Stimulated activated naive B cell treated with anti-CD40 and anti-IgM and Interleukin-4, amounts not matched to agents 10 μg/mL and 1 μg/mL and 100 μg/mL, for 72 hours (primary cell): ENCODE measurements at places on chromosomes 6 and 20.

DNA sequence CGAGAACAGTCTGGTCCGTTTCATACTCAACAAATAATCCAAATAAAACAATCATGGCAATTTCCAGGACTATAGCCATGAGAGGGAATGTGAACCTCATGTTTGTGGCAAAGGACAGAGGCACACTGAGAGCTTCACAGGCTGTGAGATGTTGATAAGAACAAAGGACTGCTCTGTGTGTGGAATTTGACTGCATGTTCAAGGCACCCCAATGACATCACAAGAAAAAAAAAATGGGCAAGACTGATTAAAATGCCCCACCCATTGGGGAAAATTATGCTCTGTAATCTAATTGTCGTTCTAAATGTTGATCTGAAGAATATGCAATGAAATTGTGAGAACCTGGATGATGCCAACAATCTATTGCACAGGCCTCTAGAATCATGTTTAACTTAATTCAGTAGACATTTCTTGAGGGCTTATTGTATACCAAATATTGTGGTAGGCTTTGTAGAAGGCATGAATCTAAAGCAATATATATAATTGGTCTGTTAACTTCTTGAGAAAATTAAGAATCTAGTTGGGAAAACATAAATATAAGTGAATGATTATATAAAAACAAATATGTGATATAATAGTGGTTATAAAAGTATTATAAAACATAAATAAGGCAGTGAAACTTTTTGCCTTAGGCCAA is at the start of gene RHAG:
Gene RHAG, minus strand, starts transcription at position 127 of the 637 bp plus-strand sequence. Its CDS starts 27 bp downstream, at position 100.
- DNase-seq: no peak

DNA sequence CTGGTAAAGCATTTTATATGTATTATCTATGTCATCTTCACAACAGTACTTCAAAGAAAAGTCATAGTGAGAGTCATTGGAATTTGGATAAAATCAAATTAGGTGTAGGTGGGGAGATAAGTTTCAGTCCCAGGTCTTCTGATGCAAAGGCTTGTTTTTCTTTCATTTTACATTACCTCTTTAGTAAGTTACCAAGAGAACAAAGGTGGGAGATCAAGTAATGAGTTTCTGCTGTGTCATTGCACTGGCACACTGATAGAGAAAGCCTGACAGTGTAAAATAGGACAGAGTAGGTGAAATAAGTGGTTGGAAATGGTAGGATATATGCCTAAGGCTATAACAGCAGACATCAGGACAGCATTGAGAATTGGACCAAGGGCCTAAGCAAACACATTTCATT is 250.4 kb downstream of the NKAIN2 start:
- no peak for DNase-seq

DNA sequence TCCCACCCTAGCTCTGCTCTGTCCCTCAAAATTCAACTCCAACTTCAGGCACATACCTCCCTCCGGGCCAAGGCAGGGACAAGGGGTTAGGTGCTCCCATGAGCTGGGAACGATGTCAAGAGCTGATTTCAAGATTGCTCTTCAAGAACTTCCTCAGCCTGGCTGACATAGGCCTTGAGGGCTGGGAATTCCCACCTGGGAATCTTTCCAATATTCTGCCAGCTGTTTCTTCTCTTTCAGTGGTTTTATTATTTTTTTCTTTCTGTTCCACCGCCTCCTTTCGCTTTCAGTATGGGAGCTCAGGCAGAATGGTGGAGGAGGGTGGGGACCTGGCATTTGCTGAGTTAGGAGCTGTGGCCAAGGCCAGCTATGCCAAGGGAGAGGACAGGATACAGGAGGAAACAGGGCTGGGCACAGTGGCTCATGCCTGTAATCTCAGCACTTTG is 33.7 kb downstream of the SRSF3 start:
- DNase-seq: no peak

DNA sequence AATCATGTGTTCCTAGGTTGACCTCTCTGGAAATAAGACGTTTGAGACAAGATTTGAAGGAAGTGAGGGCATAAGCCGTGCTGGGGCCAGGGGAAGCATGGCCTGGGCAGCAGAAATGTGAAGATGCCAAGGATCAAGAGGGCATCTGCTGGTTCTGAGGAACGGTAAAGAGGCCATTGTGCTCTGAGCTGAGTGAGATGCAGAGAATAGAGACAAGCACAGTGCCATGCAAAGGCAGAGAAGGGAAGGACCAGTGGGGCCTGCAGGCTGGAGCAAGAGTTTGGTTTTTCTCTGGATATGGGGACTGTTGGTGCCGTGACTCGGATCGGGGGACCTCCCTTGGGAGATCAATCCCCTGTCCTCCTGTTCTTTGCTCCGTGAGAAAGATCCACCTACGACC is 50.8 kb downstream of the SMPDL3A start:
- DNase-seq: no peak

DNA sequence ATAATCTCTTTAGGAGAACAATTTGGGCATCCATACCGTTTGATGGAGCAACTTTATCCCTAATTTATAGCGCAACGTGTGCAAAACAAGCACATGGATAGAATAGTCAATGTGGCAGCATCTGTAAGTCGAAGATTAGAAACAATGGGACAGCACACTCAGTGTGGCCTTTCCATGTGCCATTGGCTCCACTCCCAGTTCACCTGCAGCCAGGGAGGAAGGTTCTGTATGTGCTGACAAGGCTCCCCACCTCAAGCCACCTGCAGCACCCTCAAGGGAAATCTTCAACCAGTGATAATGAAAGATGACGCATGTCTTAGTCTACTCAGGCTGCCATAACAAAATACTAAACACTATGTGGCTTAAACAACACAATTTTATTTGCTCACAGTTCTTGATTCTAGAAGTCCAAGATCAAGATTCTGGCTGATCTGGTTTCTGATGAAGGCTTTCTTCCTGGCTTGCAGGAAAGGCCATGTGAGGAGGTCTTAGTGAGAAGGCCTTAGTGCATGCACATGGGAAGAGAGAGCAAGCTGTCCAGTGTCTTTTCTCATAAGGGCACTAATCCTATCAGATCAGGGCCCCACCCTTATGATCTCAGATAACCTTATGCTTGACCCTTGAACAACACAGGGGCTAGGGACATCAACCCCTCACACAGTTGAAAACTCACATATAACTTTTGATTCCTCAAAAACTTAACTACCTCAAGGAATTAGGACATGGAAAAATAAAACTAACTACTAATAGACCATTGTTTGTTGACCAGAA is 34.9 kb upstream of the SHLD1 start:
- DNase-seq: no peak

DNA sequence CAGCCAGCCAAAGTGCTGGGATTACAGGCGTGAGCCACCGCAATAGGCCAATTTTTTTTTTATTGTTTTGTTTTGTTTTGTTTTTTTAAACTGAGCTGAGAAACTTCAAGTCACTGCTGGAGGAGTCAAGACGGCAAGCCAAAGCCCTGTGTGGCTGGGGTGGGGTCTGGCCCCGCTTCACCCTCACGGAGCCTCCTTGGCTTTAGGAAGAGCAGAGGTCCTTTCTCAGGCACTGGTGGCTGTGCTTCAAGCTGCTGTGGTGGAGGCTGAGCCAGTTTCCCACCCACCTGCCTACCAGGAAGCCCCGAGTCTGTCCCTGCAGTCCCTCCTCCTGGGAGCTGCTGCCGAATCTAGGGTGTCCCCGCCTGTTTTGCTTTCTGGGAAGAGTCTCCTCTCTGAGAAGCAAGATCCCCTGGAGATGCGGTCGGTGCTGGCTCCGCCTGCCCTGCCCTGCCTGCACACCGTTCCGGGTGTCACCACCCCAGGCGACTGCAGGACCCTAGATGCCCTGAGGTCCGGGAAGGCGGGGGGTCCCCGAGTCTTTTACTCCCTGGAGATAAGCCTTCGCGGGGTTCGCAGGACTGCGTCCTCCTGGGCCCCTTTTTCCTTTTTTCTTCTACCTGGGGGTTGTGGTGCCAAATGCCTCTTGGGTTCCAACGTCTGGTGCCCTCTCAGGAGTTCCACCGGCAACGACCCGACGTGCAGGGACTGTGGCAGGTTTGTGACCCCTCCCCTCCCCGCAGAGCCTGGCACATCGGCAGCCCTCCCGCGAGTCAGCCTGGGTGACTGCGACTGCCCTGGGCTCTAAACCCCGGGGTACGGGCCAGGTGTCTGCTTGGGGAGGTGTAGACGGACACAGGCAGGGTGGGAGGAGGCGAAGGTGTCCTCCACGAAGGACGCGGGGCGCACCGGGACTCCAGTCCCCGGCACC is 100.7 kb downstream of the TAF4 start:
- no peak for DNase-seq

DNA sequence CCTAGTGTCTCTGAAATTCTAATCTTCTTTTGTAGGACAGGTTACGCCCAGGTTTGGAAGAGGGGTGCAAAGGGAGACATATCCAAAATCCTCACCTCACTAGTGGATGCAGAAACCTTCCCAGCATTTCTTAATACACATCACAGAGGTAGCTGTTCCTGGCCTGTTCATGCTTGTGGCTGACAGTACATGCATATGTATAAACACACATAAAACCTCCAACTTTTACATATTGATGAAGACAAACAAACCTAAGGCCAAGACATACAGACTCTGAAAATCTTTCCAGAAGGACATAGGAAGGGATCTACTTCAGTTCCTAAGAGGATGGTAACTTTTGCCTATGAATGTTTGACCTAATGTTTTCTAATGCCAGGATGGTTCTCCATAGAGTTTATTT is 872.1 kb upstream of the FLRT3 start:
- no peak for DNase-seq

DNA sequence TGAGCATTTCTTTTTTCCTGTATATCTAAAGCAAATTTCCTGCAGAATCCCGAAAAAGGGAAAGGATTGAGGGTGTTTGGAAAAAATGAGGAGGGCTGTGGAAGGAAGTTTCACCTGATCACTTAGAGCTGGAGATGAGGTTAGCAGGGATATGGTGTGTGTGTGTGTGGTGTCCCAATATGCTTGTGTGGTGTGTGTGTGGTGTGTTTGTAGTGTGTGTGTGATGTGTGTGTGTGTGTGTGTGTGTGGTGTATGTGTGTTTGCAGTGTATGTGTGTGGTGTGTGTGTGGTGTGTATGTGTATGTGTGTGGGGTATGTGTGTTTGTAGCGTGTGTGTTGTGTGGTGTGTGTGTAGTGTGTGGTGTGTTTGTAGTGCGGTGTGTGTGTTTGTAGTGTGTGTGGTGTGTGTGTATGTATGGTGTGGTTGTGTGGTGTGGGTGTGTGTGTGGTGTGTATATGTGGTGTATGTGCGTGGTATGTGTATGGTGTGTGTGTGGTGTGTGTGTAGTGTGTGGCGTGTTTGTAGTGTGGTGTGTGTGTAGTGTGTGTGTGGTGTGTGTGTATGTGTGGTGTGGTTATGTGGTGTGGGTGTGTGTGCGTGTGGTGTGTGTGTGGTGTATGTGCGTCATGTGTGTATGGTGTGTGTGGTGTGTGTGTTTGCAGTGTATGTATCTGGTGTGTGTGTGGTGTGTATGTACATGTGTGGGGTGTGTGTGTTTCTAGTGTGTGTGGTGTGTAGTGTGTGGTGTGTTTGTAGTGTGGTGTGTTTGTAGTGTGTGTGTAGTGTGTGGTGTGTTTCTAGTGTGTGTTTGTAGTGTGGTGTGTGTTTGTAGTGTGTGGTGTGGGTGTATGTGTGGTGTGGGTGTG is 67.6 kb downstream of the GCNT2 start:
- DNase-seq: no peak

DNA sequence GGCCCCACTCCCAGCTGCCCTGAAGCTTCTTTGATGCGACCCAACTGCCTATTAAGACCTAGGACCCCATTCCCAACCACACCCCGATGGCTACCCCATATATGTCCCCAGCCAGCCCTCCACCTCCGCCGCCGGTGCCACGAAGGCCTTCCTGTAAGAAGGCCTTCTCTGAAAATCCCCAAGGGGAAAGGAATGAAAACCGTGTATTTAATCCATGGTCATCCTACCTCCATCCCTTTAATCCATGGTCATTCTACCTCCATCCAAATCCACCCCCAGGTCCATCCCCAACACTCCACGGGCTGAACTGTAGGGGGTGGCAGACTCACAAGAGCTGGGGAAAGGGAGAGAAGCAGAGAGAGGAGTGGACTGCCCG is 545 bp upstream of the VSX1 start:
- DNase-seq: no peak

- no peak for DNase-seq
Observed at GRCh38 chr20:32387252-32387651, 29.1 kb downstream of the ASXL1 start.

- DNase-seq: no peak
Observed at GRCh38 chr6:7916959-7917358, 6.4 kb upstream of the TXNDC5 start.

DNA sequence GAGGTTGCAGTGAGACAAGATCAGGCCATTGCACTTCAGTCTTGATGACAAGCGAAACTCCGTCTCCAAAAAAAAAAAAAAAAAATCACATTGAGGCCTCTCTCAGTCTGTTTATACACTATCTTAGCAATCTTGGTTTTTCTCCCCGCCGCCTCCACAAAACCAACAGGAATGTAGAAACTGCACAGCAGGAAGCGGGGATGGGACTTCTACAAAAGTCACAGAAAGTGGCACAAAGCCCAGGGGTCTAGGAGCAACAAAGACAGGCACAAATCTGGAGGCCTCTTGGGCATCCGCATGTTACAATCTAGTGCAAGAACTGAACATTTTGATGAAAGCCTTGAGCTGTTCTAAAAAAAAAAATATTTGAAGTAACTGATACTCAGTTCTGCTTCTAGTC is 48.6 kb downstream of the KDM1B start:
- no peak for DNase-seq

- no peak for DNase-seq
Observed at GRCh38 chr6:5838656-5839396, 167.9 kb downstream of the NRN1 start.

GRCh38 chr6:109373762-109374161 is 8.5 kb downstream of the CD164 start:
- peak; percentile 29 for DNase-seq

GRCh38 chr6:56005426-56005825 is 130.0 kb upstream of the BMP5 start:
- DNase-seq: no peak

GRCh38 chr20:25320035-25320800 is 70.4 kb downstream of the ABHD12 start:
- no peak for DNase-seq

- DNase-seq: peak; percentile 11
Observed at GRCh38 chr6:117449549-117450439, 24.1 kb upstream of the ROS1 start.

DNA sequence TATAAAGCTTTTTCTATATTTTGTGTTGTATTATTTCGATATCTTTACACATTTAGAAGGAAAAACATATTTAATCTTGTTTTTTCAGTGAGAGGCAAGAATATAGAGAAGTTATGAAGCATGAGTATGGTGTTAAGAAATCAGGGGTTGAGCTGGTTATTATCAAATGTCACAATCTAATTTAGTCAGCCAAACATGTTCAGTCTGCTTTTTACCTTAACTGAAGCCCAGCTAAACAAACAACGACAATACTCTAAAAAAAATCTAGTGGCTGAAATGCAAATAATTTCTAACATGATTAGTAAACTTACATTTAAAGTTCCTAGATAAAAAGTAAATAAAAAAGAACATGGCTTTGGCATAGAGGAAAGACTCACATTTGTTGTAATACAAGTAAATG is 433.8 kb upstream of the NRSN1 start:
- no peak for DNase-seq
